Esophagus mucosa (tissue), 1 donor: ENCODE measurements at places on chromosomes 11 and 22. TPM values are rescaled to one million over a fixed set of nuclear protein-coding genes. Genes with fewer than 3 reads are reported as not detected.

DNA sequence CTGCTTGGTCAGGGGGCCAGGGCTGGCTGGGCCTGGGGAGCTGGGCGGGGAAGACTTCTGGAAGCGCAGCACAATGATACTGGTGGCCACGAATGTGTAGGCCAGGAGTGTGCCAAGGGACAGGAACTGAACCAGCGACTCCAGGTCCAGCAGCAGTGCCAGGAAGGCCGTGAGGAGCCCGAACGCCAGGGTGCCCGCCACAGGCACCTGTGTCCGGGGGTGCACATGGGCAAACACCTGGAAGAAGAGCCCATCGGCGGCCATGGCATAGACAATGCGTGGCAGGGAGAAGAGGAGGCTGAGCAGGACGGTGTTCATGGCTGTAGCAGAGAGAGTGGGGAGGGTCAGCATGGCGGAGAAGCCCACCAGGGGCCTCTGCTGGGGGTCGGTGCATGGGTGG is 2.3 kb downstream of the SLC7A4 start:
- no peak for ATAC-seq

Gene CATSPER1
- total RNA-seq = not detected

DNA sequence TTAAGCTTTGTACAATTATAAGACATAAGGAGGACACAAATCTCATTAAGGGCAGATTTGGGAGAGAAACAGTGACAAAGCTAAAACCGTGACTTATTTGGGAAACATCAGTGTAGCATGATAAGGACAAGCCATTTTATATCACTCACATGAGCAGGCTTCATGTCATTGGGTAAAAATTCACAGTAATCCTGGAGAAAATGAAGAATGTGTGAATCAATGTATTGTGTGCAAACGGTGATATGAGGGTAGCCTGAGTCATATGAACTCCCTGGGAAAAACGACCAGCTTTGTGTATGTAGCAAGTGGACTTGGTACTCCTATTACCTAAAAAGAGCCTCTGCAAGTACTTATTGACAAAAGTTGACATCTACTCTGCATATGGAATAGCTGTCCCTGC is 6.0 kb upstream of the TRIM34 start:
- no peak for ATAC-seq

Gene MYBPC3
- not detected for total RNA-seq

Gene RASGRP2
- total RNA-seq = 1.1 TPM

DNA sequence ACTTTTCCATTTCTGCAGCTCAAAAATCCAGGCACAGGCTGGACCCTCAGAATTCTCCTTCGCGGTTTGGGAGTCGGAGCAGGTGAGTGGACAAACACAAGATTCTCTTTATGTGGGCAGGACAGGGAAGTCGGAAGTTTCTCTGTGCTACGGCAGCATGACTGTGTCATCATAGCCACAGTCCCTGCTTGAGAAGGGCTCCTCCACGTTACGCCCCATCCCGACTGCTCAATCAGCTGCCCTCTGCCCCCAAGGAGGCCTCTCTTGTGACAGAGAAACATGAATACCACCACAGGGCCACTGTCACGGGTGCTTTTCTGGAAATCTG is 89.0 kb upstream of the SHISAL1 start:
- ATAC-seq = no peak

- ATAC-seq = no peak
These were observed 20.8 kb downstream of the CSNK2A3 start for GRCh38 chr11:11332141-11332710.

DNA sequence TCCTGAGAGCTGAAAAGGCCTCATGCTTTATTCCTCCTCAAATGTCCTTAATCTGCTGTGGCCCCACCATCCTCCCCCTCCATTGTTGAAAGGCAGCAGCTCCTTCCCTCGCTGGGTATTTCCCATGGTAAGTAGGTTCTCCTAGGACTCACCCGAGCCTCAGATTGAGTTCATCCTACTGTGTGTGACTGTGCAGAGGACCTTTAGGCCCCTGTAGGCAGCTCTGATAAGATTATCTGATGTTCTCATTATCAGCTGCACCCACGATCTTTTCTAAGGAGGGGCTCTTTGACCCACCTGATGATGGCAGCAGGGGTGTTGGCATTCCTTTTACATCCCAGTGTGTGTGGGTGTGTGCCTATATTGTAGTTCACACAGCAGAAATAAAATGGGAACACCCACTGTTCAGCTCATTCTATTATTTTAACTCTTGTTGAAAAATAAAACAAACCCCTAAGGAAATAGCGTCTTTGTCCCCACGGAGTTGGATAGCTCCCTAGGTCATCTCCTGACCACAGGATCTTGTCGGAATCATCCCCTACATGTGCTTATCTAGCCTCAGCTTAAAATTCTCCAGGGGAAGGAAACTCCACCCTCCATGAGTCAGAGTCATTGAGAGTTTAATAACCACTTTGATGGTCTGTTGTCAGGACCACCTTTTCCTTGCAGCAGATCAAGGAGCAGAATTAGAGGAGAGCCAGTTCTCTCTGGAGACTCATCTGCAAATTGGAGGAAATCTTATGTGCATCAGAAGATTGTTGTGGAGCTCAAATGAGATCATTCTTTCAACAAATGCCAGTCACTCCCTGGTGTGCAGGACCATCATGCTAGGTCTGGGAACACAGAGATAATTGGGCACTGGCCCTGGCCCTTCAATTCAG is 19.3 kb downstream of the ENDOD1 start:
- peak; percentile 7 for ATAC-seq

DNA sequence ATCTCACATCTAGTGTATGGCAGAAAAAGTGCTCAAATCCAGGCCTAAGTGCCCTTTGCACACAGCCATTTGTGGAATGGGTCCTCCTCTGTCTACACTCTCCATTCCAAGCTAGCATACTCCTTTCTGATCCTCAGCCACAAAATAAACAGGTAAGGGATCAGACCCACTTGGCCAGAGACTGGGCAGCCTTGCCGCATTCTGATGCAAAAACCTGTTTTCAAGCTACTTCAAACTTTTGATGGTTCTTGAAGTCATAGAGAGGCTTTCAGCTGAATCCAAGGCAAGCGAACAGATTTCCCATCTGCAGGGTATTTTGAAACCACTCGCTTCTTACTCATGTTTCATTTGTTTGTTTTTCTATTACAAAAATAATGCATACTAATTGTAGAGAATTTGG is 136.6 kb upstream of the NAV2 start:
- ATAC-seq = no peak
